ENCODE measurements at places on chromosomes 7 and 10.

GRCh38 chr10:105742184-105742583, 1101.1 kb downstream of the SORCS3 start:
- DNase-seq: no peak

GRCh38 chr7:54339073-54339472, 203.1 kb upstream of the VSTM2A start:
- no peak for DNase-seq

DNA sequence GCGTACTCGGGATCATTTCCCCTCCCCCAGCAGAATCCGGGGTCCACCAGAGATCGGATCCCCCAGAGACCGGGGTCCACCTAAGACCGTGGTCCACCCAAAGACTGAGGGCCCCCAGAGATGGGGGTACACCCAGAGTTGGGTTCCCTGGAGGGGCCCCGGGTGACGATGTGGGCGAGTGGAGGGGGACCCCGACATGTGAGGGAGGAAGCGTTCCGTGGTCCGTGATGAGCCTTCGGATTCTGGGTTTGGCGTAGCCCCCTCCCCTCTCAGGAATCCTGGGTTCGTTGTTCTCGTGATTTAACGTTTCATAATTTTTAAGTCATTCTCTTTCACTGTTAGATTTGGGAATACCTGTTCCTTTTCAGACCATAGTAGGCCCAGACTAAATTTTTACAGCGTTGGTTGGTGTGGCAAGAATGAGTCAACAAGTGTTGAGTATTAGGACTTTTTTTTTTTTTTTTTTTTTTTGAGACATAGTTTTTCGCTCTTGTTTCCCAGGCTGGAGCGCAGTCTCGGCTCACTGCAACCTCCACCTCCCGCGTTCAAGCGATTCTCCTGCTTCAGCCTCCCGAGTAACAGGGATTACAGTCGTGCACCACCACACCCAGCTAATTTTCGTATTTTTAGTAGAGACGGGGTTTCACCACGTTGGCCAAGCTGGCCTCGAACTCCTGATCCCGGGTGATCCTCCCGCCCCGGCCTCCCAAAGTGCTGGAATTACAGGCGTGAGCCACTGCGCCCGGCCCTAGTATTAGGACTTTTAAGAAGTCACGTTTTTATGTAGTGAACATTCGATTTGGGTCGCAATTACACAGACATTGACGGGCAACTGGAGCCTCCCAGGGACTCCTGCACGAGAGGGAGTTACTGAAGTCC, 672 bp downstream of the GTPBP4 start:
- peak; percentile 40 for DNase-seq

- DNase-seq: peak; percentile 78
Measured at GRCh38 chr7:111485701-111486380, 76.5 kb downstream of the IMMP2L start.

DNA sequence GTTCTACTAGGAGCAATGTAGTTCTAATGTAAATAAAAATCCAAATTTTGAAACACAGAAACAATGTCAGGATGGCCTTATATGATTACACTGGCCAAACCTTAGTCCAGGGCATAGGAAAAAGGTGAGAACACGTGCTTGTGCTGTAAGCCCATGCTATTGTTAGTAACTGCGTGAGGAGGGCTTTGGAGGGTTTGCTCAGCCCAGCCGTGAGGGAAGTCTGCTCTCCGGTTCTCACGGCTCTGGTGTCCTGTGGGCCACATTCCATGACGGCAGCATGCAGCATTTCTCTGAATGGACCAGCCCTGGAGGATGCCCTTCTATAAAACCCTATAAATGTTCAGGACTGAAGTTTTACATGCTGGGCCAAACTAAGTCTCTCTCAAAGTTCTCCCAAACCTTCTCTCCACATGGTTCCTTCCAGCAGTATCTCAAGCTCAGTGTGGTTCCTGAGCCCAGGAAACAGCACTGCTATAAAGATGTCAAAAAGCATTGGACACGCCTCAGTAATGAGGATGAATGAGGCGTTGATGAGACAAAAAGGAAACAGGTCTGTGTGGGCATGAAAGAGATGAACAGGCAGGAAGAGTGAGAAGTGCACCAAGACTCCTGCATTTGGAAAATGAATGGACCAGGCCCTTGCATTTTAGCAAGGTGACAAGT, 174.8 kb upstream of the CDCA7L start:
- DNase-seq: peak; percentile 74

DNA sequence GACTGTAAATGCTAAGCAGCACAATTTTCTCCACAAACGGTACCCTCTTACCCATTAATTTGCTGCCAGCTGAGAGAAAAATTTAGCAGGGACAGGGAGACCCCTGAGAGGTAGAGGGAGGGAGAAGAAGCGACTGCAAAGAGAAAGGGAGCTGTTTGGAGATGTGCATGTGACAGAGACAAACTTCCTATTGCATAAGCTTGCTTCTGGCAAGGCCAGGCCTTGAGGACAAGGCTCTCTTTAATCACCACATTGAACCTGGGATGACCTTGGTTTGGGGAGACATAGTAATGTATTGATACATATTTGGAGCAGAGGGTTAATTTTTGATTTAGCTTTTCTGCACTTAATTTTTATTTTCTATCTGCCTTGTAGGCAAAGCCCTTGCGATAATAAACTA, 31.1 kb upstream of the HIBADH start:
- no peak for DNase-seq

- no peak for DNase-seq
Measured at GRCh38 chr7:16975712-16976111, 93.9 kb upstream of the AGR3 start.

DNA sequence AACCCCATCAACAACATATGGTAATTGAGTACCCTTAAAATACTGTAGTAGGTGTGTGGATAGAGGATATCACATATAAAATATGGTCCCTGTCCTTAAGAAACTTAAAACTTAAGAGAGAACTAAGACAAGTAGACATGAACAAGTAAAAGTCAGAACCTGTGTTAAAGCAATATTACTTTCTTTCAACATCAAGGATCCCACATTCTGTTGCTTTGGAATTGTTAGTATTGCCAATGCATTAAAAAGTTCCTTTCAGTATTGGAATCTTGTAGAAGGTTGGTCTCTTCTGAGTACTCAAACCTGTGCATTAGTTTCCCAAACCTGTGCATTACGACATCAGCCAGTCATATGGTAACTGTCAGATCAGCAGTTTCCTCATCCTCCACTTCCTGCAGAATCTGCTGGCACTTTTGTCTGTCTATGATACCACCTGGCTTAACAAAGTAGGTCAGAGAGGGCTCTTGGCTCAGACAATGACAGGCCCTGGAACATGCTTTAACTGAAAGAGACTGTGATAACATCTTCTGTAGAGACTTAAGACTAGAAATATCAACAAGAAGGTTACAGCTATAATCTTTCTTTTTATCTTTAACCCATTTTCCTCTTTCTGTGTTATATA, 56.5 kb downstream of the CCDC71L start:
- no peak for DNase-seq

DNA sequence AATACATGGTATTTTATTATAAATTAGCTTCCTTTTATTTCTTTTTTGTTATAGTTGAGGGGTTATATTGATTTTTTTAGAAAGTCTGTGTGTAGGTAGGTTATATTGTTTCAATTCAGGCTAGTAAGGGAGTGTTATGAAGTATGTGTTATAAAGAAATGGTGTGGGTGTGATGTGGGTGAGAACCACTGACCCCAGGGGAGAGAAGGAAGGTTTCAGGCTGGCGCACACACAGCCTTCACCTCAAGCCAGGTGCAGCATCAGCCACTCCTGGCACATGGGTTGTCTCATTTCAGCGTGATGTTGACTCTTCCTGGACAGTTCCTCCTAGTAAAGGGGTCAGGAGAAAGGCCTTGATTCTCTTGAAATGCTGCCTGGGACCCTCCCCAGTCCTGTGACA, 291.3 kb downstream of the POU6F2 start:
- DNase-seq: no peak

GRCh38 chr10:98457721-98458120, 11.0 kb upstream of the HPS1 start:
- DNase-seq: no peak

DNA sequence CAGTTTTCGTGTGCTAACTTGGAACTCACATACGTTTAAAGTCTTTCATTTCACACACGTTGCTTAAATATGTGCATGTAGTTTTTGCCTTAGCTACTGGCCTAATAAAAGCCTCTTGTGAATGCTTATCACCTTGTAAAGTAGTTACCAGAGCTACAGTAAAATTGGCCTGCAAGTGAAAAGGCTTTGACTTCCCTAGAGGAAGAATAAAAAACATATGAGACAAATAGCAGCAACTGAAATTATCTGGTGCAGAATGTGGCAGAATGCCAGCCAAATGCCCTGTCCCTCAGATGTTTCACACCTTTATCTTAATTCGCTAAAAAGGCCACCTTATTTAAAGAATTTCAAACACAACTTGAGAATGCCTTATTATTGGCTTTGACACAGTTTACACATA, 28.1 kb upstream of the RPA3 start:
- no peak for DNase-seq

DNA sequence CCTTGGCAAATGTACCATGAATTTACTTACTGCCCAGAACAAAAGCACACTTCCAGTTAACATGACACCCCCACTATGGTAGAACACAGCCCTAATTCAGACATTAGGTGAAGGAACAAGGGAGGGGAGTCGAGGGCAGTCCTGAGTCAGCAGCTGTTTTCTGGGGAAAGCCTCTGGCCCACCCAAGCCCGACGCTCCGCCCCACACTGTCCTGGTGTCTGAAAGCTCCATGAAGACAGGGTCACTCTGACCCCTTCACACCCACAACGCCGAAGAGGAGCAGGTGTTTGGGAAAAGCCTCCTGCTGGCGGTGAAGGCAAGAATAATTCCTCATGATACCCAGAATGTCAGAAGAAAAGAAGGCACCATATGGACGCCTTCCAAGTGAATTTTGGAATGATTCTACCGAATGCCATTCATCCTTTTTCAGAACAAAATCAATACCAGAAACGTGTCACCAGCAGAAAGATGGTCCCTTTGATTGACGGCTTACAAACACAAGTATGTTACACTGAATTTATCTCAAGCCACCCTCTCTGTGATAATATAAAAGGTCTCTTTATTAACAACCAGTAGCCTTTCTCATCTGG, 172.1 kb downstream of the DIP2C start:
- peak; percentile 67 for DNase-seq

DNA sequence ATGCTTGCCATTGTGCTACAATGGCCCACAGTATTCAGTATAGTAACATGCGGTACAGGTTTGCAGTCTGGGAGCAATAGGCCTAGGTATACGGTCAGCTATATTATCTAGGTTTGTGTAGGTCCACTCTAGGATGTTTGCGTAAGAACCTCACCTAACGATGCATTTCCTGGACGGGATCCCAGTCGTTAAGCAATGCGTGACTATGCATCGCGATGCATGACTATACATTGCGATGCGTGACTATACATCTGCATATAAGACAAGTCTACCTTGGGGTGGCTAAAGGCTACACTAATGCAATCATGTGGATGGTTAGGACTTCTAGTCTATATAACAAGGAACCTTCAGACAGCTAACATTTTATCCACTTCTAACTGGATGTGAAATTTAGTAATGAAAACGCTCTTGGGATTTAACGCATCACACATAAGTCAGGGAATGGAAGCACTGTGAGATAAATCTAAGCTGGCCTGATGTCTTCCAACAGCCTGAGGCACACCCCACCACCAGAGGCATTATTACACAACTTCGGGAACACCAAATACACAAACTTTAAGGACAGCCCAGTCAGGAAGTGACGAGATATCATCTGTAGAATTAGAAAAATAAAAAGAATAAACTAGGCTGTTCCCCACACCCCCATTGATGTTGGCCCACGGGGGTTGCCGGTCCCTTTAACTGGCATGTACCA, 9.2 kb downstream of the GNA12 start:
- DNase-seq: no peak

- DNase-seq: no peak
Measured at GRCh38 chr10:8129438-8129837, 75.0 kb downstream of the GATA3 start.

DNA sequence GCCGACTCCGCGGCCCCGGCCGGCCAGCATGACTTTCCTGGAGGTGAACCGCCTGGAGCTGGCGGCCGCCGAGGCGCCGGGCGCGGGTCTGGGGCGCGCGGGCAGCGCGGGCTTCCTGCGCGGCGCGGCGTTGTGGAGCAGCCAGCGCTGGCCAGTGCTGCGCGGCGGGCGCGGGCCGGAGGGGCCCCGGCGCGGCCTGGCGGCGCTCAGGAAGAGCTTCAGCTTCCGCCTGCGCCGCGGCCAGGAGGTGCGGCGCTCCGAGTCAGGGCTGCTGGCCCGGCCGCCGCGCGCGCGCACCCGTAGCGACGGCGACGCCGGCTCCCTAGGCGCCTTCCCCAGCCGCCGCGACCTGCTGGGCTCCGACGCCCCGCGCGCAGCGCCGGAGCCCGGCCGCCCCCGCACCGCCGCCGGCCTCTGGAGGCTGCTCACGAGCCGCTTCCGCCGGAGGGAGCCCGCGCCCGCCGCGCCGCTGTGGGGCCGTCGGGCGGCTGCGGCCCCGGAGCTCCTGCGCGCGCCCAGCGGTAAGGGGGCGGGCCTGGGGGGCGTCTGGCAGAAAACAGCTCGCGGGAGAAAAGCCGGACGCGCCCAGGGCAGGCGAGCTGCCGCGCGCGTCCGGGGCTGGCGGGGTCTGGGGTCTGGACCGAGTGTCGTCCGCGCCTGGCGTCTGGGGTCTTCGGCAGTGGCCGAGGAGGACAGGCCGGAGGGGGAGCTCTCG, 29.0 kb downstream of the AGAP3 start:
- peak; percentile 60 for DNase-seq

GRCh38 chr10:70799124-70799523, 13.9 kb upstream of the TBATA start:
- DNase-seq: no peak

GRCh38 chr10:96073722-96074121, 30.3 kb downstream of the CCNJ start:
- DNase-seq: no peak

DNA sequence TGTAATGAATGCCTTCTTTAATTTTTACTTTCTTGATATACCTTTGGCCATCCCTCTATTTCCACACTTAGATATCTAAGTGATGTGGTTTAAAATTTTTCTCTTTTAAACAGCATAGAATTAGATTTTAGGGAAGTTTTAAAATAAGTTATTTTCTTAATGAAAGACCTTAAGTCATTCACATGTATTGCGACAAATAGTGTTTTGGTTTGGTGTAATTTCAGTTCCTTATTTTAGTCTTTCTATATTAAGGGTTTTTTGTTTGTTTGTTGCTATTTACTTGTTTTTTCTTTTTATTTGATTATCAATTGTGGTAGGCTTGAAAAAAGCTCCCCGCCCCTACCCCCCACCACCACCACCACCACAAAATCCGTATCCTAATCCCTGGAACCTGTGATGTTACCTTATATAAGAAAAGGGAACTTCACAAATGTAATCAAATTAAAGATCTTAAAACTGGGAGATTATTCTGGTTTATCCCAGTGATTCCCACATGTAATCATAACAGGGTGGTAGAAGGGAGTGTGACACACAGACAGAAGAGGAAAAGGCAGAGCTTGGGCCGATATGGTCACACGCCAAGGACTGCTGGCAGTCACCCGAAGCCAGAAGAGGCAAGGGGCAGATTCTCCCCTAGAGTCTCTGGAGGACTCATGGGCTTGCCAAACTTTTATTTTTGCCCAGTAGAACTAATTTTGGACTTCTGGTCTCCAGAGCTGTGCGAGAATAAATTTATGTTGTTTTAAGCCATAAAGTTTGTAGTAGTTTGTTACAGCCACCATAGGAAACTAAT, 149.7 kb downstream of the NPSR1 start:
- DNase-seq: no peak
